Activated T-helper 1 cell treated with Interleukin-2 at 50 U/mL for 16 hours (primary cell): ENCODE measurements at places on chromosomes 1 and 21.

- no peak for DNase-seq
These were observed 79.7 kb downstream of the FAF1 start for GRCh38 chr1:50880373-50880772.

GRCh38 chr1:67542747-67543146 lies 112.5 kb upstream of the SERBP1 start:
- no peak for DNase-seq

- no peak for DNase-seq
These were observed 143.2 kb upstream of the C1orf105 start for GRCh38 chr1:172277275-172277674.

DNA sequence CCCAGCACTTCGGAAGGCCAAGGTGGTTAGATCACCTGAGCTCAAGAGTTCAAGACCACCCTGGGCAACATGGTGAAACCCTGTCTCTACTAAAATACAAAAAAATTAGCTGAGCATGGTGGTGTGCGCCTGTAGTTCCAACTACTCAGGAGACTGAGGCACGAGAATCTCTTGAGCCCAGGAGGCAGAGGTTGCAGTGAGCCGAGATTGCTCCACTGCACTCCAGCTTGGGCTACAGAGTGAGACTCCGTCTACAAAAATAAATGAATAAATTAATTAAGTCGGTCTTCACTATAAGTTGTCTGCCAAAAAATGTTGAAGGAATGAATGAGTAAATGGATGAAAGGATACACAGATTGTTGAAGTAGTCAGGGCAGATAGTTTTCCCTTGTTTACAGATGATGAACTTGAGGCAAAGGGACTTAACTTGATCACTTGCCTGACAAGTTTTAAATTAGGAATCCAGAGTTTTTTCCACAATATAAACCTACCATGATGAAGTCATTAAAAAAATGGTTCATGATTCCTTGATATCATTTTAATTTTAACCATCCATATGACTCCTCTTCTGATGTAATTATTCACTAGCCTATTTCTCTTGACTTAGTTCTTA lies 130.8 kb downstream of the TLR5 start:
- no peak for DNase-seq

DNA sequence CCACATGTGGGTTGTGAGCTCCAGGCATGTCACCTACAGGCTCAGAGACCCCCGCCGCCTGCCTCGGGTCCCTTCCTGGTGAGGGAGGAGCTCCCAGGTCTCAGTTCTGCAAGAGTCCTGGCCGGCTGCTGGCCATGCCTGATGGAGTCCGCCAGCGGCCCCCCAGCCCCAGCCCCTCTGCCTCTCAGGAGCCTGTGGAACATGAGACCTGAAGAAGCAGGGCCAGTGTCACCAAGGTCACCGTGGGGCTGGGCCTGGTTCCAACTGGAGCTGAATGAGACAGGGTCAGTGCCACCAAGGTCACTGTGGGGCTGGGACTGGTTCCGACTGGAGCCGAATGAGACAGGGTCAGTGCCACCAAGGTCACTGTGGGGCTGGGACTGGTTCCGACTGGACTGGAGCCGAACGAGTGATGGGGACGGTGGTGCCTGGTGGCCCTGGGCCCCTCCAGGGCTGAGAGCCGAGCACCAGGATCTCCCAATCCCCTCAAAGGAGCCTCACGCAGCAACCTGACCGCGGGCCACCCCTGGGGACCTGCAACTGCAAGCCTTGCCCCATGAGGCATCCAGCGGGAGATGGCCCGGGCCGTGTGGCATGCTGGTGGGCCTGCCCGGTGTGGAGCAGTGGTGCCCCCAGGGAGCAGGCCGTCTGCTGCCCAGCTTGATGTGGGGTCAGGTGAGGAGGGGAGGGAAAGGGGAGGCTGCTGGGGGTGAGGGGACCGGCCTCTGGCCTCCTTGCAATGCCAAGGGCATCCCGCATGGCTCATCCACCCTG lies 14.5 kb upstream of the PTTG1IP start:
- DNase-seq = no peak

DNA sequence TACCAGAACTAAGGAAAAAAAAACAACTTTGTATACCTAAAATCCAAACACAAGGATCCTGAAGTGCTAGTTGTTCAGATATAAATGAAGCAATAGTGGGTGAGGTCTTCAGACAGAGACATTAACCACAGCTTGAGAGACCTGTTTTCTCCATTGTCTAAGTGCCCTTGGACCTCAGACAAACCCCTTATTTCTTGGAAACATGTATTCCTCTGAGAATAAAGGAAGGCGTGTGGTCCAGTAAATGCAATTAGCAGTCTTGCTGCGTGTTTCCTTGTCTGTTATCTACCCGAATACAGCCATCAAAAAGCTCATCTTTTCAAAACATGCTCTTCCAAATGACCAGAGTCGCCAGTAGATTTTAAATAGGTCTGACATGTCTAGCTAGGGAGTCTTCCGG lies 291.1 kb upstream of the NFIA start:
- no peak for DNase-seq

DNA sequence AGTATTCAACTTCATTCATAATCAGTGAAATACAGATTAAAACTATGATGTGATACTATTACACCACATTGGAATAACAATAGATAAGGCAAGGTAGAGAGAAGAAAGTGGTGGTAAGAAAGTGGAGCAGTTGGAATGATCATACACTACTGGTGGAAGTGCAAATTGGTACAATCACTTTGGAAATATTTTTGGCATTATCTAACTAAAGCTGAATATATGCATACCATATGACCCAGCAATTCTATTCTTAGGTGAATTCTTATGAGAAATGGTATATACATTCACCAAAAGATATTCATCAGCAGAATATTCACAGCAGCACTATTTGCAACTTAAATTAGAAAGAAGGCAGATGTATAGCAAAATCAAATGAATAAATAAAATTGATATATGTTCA lies 21.4 kb upstream of the PTPRC start:
- no peak for DNase-seq
